Right cardiac atrium (tissue), 5 donors: ENCODE measurements at places on chromosomes 7 and 10.

DNA sequence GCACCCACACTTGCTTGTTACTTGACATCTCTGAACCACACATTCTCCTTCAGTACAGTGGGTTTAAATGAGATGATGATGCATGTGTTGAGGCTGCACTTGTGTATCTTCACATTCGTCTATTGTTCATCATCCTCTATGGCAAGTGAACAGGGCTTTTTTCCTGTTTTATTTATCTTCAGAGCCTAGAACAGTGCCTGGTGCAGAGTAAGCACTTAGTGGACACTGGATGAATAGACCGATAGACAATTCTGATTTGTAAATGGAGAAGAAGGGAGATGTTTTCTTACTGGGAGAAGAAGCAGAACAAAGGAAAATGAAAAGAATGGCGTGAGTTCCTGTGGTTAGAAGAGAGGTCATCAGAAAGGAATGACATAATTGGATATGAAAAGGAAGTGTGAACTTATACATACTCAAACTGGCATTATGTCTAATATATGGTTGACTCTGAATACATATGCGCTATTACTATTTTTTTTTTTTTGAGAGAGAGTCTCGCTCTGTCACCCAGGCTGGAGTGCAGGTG, 99.7 kb downstream of the AVL9 start:
- no peak for DNase-seq

DNA sequence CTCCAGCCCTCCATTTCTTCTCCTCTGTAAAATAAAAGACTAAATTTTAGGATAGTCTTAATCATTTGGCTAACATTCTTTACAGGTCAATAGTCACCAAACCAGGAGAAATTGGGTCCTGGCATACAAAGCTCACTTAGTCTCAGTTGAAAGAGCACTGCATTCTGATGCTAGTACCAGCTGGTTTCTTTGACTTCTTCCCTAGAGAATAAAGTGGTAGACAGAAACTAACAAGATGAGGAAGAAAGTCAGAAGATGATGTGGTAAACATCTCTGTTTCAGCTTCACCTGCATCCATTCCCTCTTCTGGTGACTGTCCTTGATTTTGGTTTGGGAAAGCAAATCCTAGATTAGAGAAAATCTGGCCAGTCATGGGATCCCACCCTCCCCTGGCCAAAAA, 37.2 kb downstream of the NKX2-3 start:
- DNase-seq, result no peak

- DNase-seq, result peak; percentile 35
These were observed 91.8 kb downstream of the SH3PXD2A start for GRCh38 chr10:103763374-103764202.

DNA sequence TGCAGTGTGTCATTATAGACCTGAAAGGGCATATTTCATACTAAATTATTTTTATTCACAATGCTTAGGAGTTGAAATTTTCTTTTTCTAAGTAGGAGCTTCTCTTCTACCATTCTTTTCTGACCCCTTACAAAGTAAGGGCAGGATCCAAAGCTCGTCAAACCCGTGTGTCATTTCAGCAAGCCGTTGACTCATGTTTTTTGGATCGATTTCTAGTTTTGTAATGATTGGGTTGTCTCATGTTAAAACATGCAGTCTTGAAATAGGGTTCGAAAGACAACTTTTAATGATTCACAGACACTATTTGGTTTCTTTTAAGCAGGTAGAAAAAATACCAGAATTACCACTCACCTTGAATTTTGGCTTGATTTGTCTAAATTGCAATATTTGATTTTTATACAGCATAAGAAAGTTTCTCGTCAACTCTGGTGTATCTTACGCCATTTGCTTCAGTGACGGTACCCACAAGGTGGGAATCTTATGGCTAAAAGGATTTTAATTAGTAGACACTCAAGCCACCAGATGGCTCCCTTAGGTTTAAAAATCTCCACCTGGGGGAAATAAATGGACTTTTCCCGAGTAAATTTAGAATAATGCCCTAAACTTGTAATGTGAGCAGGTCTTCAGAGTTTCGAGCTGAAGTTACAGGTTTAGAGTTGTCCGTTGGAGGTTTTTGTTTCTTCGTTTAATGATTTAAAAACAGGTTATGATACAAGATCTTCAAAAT, 283.4 kb downstream of the CCDC3 start:
- no peak for DNase-seq

DNA sequence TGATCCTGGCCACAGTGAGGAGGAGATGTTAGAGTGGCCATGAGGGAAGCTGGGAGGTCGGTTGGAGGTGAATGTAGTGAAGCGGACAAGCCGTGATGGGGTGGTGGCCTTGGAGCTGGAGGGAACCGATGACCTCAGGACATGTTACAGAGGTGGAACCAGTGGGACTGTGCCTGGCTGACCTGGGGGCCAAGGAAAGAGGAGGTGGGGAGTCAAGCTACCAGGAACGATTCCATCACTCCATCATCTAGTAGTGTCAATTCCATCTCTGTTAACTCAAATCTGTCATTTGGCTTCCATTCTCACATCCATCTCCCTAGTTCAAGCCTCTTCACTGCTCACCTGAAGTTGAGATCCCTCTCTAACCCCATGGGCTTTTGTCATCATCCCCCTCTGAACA, 102.4 kb upstream of the LYZL2 start:
- DNase-seq, result no peak

- DNase-seq, result peak; percentile 28
These were observed 27.8 kb downstream of the MRC1 start for GRCh38 chr10:17836942-17837341.

DNA sequence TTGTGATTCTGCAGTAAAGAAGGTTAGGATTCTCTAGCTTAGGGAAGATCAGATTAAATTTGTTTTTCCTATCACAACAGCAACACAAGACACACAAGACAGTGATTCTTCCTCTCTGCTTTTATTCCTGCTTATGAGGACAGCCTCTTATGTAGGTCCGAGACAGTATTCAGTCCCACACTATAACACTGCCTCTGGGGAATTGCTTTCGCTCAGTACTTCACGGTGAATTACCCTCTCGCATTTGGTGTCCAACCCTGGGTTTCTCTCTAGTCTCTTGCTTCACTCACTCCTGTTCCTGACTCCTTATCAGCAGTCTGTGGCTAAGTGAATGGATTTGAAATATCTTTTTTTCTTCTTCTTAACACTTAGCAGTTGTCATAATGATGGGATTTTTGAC, 1.7 kb downstream of the HIF1AN start:
- no peak for DNase-seq

DNA sequence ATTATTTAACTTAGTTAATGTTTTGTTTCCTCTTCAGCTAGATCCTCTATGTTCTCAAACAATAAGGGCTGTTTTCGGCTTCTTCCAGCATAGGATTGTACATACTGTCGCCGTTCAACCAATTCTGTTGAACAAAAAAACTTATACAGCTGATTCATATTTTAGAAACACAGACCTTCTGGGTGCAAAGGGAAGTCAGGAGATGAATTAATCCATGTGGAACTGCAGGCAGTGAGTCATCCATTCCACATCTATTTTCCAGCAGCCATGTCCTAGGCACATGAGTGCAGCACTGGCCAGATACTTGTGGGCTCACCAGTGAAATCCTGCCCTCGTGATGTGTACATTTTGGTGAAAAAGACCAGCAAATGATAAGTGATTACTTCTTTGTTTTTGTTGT, 163.2 kb downstream of the JAZF1 start:
- DNase-seq, result no peak

- no peak for DNase-seq
These were observed 42.3 kb downstream of the CHCHD3 start for GRCh38 chr7:133039614-133040013.

DNA sequence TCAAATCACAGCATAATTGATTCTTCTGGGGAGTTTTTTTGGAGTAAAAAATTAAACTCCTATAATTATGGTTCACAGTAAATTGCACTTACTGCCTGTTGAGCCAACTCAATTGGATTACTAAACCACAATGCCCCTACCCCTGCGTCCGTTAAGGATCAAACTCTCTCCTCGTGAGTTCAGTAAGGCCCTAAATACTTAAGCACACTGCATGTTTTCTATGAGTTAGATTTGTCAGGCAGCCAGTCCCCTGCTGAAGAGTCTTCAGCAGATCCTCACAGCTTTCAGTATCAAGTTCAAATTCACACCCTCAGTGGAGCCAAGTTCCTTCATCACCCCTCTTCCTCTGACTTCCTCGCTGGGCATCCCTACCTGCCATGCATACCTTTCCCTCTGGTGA, 275.0 kb upstream of the BMPER start:
- DNase-seq, result no peak

GRCh38 chr7:26006426-26006825, 145.6 kb upstream of the NFE2L3 start:
- DNase-seq, result no peak

GRCh38 chr7:113161050-113161449, 42.7 kb upstream of the SMIM30 start:
- DNase-seq, result no peak

DNA sequence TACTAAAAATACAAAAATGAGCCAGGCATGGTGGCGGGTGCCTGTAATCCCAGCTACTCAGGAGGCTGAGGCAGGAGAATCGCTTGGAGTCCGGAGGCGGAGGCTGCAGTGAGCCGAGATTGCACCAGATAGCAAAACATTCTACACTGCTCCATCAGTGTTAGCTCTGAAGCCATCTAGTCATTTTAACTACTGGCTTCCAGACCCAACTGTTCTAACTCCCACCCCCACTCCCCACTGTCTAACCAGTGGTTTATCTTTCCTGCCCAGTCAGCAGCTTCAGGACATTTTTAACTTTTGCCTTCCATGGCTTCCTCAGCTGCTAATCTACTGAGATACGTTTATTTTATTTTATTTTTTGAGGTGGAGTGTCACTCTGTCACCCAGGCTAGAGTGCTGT, 6.2 kb upstream of the FRAT1 start:
- no peak for DNase-seq

DNA sequence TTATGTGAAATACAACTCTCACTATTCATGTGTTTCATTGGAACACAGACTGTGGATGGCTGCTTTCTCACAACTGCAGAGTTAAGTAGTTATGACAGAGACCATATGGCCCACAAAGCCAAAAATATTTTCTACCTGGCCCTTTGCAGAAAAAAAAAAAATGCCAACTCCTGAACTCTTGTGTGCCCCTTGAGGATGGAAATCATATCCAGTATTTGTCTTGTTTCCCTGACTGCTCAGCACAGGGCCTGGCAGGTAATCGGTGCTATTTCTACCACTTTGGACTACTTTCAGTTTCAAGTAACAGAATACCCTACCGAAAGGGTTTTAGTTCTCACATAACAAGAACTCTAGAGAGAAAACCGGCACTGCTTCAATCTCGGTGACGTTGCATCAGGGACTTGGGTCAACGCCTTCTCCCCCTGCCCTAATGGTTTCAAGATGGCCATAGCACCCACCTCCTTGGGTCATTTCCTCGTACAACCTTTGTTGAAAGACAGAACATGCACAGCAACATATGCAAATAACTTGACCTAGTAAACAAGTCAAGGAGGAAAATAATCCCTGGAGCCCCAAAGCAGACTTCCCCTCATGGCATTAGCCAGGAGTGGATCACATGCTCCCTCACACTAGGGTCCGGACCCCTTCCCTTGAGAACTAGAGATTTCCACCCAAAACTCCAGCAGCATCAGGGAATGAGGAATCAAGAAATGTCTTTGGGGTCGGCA, 11.8 kb upstream of the GPNMB start:
- DNase-seq, result no peak

DNA sequence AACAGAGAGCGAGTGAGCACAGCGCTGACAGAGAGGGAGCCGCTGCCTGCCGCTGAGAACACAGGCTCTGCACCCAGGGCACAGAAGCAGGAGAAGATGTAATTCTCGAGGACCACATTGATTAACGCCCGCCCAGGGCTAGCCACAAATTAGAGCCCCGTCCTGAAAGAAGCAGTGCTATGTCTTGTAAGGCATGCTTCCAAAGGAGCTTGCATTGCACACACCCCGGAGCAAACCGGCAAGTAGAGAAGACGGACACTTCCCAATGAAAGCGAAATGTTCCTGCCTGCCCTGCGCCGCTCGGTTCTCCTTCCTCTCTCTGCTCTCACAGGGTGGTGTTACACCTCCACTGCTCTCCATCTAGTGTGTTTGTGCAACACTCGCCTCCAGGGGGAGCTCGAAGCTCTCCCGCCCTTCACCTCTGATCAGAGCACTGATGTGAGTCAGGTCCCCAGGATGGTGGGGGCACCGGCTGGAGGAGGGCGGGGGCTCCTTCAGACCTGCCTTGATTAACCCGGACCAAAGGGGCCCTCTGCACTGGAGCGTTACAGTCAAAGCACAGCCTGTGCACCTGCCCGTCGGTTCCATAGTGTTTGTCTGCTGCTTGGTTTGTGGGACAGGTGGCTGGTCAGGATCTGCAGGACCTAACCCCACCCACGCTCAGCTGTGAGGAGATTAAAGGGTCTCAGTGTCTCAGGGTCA, 316.5 kb downstream of the ADARB2 start:
- DNase-seq, result no peak

- no peak for DNase-seq
These were observed 52.6 kb upstream of the FAM180A start for GRCh38 chr7:135801045-135801693.

GRCh38 chr7:92685136-92686042, 95.2 kb upstream of the FAM133B start:
- peak; percentile 39 for DNase-seq

DNA sequence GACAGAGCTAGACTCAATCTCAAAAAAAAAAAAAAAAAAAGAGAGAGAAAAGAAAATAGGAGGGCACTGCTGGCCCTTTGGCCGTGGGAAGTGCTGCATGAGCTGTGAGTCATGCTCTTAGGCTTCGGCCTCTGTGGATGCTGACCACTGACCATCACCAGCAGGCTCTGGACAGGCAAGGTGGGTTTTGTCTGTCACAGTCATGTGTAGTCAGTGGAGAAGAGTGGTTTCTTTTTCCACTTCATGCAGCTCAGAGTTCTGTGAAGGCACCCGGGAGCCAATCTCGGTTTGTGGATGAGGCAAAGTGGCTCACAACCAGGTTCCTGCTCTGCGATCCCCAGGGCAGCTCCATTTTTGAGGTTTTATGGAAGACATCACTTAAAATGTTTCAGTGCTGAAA, 58.1 kb downstream of the PRTFDC1 start:
- no peak for DNase-seq

DNA sequence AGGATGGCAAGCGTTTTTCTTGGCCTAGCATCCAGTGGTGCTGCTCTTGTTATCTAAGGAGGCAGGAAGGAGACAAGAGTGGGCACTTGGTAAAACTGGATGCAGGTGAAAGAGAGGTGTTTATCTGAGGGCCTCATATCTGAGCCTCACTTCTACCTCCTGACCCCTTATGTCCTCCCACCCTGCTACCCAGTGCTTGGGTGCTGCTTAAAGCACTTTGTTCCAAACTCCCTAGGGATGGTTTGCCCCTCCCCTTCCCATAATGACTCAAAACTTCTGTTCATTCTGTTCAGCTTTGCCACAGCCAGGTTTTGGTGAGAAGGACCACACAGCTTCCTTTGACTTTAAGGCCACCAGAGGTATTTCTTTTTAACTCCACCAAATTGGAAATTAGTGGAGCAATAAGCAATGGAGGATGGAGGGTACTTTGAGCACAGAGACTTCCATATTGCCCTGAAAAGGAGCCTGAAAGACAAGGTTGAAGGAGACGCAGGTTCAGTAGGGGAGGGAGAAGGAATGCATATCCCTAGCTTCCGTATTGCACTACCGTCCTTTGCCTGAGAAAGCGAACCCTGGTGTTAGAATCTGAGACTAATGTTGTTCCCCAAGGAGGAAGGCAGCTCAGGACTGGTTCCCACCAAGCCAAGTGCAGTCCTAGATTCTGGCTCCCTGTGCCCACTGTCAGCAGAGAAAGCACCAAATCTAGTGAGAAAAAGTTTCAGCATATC, 30.1 kb downstream of the ENTPD1 start:
- no peak for DNase-seq
